ENCODE measurements at places on chromosomes 5 and 9.
A peak's percentile ranks its signal among the peaks of the same experiment; 100 is the strongest.

DNA sequence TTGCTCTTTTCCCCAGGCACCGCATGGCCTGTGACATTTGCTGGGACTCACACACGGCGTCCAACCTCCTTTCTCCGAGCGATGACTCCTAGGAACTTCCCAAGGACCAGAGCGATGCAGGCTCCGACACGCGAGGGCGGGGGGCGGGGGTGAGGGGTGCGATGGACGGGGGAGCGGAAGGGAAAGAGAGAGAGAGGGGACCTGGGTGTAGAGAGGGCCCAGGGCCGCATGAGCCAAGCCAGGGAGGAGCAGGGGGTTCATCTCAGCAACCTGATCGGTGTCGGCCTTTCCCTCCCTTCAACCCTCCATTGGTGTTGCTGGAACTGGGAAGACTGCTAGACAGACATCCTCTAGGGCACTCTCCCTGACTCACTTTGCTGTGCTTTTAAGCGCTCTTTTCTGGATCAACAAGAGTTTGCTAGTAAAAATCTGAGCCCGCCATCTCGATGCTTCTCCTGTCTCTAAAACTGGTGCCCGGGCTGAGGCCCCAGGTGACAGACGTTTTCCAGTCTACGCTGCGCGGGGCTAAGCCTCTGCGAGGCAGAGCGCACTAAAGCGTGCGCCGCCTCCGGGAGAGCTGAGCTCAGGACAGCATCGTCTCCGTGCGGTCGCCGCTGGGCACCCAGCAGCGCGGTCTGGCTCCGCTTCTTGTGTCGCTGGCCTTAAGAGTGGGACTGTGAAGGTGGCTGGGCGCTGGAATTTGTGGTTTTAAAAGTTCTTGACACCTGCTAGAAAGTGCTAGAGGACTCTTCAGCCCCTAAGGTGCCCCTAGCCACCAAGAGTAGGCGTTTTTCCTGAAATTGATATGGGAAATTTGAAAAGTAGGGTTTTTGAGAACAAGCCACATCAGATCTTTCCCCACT lies 1.0 kb upstream of the TSLP start:
- no peak for DNase-seq

- DNase-seq, result peak; percentile 41
Observed at GRCh38 chr5:135185481-135186065, 151.5 kb upstream of the PITX1 start.

GRCh38 chr5:81021486-81021885 lies 61.3 kb downstream of the RASGRF2 start:
- DNase-seq, result no peak

DNA sequence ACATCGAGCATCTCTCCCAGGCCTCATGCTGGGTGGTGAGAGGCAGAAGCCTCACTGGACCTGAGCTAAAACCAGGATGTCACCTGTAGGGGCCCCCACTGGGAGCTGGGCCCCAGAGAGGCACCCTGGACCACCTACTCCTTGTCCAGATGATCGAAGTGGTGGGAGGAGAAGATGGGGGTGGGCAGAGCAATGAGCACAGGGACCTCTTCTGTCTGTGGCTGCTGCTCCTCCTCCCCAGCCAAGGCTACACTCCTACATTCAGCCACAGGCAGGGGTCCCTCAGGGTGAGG lies 227.5 kb downstream of the CACNA1B start:
- DNase-seq, result no peak

GRCh38 chr5:133930061-133930812 lies 38.2 kb downstream of the C5orf15 start:
- DNase-seq, result peak; percentile 55

- peak; percentile 62 for DNase-seq
Observed at GRCh38 chr9:116193636-116194035, 40.0 kb downstream of the PAPPA start.

DNA sequence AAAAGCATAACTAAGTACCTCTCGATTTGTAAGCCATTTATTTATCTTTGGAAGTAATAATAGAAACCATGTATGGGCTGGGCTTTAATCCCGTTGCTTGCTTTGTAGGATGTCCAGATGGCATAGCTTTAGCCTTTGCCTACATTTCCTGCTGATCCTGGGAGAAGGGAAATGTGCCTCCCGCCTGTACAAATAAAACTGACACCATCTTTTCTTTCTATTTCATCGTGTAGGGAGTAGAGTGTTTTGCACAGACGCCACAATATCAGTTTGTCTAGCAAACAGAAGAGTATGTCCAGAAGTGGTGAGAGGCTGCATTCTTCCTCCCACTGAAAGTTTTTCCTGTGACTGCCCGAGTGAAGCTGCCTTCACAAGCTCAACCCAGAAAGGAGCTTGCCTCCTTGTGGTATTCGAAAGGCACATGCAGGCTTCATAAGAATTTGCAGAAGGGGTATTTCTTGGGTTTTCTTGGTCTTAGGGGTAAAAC lies 24.7 kb upstream of the TJP2 start:
- peak; percentile 84 for DNase-seq

- DNase-seq, result peak; percentile 58
Observed at GRCh38 chr9:131776473-131776872, 36.6 kb upstream of the RAPGEF1 start.

- no peak for DNase-seq
Observed at GRCh38 chr9:138074516-138074915, 196.9 kb downstream of the CACNA1B start.

Data from fibroblast of pulmonary artery (primary cell).